ENCODE measurements at places on chromosomes 12 and 14. TPM values are rescaled to one million over a fixed set of nuclear protein-coding genes. Genes with fewer than 3 reads are reported as not detected.

DNA sequence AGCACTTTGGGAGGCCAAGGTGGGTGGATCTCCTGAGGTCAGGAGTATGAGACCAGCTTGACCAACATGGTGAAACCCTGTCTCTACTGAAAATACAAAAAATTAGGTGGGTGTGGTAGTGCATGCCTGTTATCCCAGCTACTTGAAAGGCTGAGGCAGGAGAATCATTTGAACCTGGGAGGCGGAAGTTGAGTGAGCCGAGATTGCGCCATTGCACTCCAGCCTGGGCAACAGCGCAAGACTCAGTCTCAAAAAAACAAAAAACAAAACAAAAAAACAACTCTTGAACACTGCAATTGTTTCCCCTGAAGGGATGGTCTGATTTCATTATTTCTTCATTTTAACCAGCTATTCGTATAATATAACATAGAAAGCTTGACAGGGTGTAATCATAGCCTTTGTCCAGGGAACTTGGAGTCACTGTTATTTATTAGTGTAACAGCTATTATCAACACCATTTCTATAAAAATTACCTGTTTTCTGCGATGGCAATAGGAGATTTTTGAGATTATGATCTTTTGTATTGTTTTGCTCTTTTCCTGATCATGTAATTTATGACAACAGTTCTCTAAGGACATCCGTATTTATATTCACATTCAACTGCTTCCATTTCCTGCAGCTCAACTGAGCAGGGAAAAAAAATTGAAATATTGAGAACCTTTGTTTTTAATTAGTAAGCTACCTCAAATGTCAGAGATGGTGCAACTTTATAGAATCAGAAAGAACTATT lies 94.7 kb downstream of the DIP2B start:
- no peak for DNase-seq

DNA sequence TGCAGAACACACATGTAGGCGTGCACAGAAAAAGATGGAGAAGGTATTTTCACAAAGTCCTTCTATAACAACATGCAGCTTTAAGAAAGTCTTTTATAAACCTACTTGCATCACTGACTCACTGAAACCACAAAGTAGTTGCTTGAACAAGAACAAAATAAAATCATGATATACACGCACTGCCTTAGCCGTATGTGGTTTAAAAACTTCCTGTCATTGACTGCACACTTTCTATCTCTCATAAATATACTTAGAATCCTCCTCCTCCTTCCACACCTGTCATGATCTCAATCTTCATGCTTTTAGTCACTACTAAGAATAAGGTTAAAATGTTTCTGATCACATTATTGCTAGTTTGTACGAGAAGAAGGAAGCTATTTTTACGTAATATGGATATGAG lies 31.8 kb upstream of the RAD51AP1 start:
- peak; percentile 50 for DNase-seq

The CMA1 gene
- not detected for total RNA-seq

- no peak for DNase-seq
Observed at GRCh38 chr12:32030676-32031075, 71.5 kb downstream of the RESF1 start.

DNA sequence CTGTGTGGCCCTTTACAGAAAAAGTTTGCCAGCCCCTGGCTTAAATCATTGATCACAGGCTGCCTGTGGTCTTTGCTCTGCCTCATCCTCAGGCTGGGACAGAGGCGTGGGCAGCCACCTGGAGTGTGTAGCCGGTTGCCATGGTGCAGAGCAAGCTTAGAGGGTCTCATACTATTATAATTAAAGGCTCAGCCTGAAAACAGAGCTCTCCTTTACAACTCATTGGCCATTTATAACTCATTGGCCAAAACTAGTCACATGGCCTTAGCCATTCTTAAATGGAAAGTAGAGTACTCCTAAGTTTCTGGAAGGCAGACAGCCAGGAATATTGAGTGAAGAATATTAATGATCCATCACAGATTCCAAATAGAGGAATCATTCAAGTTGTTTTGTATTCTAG lies 3.0 kb downstream of the HSP90B1 start:
- DNase-seq, result no peak

The COX8C gene
- total RNA-seq, result 0.33 TPM

GRCh38 chr12:119156401-119157044 lies 22.2 kb upstream of the HSPB8 start:
- DNase-seq, result no peak

DNA sequence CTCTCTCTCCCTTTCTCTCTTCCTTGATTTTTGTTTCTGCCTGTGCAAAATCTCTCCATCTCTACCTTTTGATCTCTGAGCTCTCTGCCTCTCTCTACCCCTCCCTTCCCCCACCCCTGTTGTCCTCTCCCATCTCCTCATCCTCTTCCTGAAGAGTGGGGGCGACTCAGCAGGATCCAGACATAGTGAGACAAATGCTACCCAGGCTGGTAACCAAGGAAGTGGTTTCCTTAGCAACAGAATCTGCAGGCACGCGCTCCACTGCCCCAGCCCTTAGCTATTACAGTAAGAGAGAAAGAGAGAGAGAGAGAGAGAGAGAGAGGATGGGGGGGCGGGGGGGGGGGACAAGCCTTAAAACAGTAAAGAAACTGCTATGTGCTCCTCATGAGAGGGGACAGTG lies 85.6 kb downstream of the CMKLR1 start:
- DNase-seq, result no peak

The TMX1 gene
- total RNA-seq, result 49.5 TPM

- DNase-seq, result no peak
Observed at GRCh38 chr14:94054401-94054800, 26.6 kb downstream of the DDX24 start.
